SW 1271 (cell line): ENCODE measurements at places on chromosomes 1 and 21.

GRCh38 chr1:210057593-210057992, 119.6 kb downstream of the SYT14 start:
- DNase-seq: no peak

- DNase-seq: peak; percentile 14
Observed at GRCh38 chr1:111481387-111482221, 7.8 kb downstream of the C1orf162 start.

DNA sequence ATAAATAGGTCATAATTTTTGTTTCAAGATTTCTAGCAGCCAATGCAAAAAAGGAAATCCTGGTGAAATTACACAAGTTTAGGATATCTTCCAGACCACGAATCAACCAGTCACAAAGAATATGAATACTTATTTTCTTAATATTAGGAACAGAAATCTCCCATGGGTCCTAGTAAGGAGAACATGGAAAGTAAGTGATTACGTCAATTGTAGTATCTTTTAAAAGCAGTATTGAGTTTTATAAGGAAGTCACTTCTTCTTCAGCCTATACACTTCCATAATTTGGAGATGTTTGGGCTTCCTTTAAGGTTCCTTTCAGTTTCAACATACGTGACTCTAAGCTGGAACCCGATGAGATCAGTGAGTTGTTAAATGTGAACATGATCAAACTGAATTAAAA, 534.5 kb downstream of the USP25 start:
- DNase-seq: no peak

- DNase-seq: no peak
Observed at GRCh38 chr21:41778930-41779600, 12.2 kb upstream of the RIPK4 start.

GRCh38 chr1:153608742-153609584, 4.0 kb downstream of the S100A16 start:
- DNase-seq: peak; percentile 74

- DNase-seq: no peak
Observed at GRCh38 chr21:18002393-18002792, 183.2 kb upstream of the C21orf91 start.

DNA sequence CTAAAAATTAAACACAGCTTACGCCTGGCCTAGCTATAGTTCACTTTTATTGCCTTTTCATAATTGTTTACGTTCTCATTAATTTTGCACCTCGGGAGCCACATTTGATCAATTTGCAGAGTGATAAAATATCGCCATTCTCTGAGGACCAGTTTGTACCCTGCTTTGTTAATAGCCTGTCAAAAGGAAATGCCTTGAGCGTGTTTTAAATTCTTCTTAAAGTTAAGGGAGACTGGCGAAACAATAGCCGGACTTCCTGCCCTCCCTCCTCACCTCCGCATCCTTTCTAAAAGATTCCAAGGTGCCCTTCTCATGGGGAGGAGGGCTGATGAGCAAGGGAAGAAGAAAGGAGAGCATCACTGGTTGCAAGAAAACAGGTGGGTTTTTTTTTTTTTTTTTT, 271.6 kb downstream of the KCNJ6 start:
- DNase-seq: no peak

- DNase-seq: no peak
Observed at GRCh38 chr1:201329286-201329685, 46.0 kb downstream of the PKP1 start.

DNA sequence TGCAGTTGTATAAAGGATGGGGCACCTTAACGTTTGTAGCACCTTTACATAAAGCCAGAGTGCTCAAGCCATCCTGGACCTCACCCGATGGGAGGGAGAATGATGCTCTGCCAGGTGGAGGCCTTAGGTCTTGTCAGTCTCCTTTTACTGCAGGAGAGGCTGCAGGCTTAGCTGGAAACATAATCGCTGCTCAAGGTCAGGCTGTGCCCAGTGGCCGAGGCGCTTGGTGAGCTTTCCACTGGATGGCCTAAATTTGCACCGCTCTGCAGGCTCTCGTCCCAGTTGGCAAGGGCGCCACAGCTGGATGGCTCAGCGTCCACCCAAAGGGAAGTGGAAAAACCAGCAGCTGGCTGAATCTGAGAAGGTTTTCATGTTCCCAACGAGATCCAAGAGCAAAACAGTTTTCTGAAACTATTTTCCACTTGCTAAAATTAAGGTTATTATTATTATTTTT, 438.9 kb downstream of the CAMTA1 start:
- no peak for DNase-seq

DNA sequence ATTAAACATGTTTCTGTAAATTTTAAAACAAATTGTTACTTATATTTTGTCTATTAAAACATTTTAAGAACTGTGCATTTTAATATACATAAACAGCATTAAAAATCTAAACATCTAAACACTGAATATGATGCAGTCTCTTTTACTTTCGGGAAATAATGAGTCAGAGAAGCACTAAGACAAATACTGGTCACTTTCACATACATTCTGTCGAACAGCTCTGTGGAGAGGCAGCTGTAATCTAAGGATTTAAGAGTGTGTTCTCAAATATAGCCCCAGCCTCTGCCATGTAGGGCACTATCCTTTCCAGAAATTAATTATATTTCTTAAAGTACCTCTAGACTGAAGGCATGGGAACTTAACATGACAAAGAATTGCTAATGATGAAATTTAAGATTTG, 89.6 kb upstream of the PTGFR start:
- DNase-seq: no peak

GRCh38 chr1:184974056-184974836, at the start of gene NIBAN1:
TSS of gene NIBAN1 (minus strand) at chr1:184974508. CDS start at chr1:184974356, 152 bp downstream.
- DNase-seq: no peak

GRCh38 chr1:79472067-79472656, 465.6 kb upstream of the ADGRL4 start:
- no peak for DNase-seq

DNA sequence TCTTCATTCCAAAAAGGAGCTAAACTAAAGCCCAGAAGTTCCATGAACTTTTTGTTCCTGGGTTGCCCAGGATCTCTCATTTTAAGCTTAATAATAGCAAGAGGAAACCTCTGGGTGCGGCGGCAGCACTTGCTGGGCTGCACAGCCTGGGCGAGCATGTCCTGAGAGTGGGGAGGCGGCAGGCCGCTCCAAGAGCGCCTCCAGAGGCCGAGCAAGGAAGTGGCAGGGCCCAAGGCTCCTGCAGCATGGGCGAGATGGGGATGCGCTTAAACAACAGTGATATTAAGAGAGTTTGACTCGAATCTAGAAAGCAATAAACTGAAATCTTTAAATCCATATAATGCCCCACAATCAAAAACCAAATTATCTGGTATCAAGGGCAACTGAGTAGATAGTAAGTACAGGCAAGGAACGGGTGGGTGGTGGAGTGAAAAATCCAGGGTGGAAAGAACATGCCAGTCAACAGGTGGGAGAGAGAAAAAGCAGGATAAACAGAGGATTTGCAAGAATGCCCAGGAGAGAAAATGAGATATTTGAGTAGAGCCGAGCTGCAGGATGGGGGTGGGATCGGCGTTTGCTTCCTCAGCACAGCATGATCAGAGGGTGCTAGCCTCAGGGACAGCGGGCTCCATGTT, 14.1 kb upstream of the TNR start:
- DNase-seq: no peak

DNA sequence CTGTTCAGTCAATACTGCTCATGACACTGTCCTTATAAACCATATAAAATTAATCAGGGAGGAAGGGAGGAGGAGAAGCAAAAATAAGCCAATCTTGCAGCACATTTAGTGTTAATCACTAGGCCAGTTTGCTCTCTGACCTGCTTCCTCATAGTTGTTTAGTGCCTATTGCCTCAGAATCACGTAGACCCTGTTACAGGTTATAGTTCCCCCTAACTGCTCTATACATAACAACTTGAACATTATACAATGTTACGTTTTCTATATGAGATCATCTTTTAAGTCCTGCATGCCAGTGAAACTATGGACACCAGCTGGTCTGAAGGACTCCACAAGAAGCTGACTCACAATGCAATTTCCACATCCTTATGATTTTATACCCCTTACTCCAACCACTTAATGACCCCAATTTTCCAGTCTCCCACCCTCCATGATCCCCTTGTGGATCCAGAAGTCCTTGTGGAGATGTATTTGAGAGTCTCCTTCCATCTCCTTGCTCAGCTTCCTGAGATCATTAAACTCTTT, 34.9 kb upstream of the TACSTD2 start:
- no peak for DNase-seq

GRCh38 chr1:54814126-54814498, 13.0 kb upstream of the TTC22 start:
- no peak for DNase-seq

- DNase-seq: no peak
Observed at GRCh38 chr21:43367296-43367695, 59.6 kb downstream of the SIK1 start.

- DNase-seq: no peak
Observed at GRCh38 chr1:226686440-226687425, 52.3 kb downstream of the ITPKB start.
